ENCODE measurements at places on chromosomes 3 and 15. TPM values are rescaled to one million over a fixed set of nuclear protein-coding genes. Genes with fewer than 3 reads are reported as not detected.

ZBED2 gene
- total RNA-seq, result not detected

FAM107A gene
- total RNA-seq, result not detected

MDFIC2 gene
- not detected for total RNA-seq

GRCh38 chr3:35633332-35634124 lies 5.8 kb upstream of the ARPP21 start:
- DNase-seq, result no peak

NPAP1 gene
- total RNA-seq, result not detected

KIF7 gene
- total RNA-seq, result 18.2 TPM

DNA sequence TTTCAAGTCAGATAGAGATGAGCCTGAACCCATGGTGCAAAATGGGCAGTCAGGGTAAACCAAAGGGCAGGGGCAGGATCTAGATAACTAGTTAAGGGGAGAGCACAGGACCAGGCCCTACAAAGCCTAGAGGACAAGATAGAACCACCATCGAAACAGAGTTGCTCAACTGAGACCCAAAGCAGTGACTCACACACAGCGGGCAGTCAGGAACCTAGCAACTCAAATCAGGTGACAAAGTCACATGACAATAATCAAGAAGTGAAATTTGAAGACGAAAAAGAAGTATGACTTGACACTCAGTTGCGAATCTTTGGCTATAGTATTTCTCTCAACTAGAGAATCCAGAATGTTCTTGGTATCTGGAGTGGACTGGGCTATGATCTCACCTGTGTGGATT lies 136.0 kb upstream of the PTPRG start:
- DNase-seq, result no peak

GRCh38 chr3:28476194-28476593 lies 127.6 kb upstream of the AZI2 start:
- DNase-seq, result no peak

DNA sequence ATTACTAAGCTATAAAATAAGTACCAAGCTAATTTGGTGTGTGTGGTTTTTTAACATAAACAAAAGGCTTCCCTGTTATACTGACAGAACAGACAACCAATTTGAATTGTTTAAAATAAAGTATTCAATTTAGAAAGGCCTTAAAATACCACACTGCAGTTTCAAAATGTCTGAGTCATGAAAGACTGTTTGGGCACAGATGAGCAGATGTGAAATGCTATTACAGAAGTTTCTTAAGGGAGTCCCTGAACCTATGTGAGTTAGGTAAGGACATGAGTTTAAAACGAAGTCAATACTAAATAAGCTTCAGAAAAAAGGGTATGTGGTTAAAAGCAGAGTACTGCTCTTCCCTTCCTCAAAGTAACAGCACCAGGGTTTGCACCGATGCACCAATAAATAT lies 69.7 kb upstream of the SETMAR start:
- DNase-seq, result no peak

CELF6 gene
- total RNA-seq, result 0.65 TPM

DNA sequence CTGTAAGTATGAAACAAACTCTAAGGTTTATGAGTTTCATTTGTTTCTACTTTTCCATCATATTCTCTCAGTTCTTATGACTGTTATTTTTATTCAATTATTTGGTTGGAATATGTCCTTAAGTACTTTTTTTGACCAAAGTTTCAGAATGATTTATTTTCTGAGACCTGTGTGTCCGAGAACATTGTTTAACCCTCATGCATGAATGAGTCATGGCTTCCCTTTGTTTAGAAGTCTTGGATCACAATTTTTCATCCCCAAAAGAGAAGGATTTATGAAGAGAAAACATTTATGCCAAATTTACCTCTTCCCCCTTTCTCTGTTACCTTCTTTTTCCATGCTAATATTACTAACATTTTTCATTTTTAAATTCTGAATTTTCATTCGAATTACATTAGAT lies 518.0 kb upstream of the NR2F2 start:
- DNase-seq, result no peak

GRCh38 chr15:84983294-84983693 lies 1.6 kb downstream of the PDE8A start:
- DNase-seq, result no peak

- peak; percentile 95 for DNase-seq
Observed at GRCh38 chr3:8629151-8630021, 15.2 kb downstream of the SSUH2 start.

CFAP92 gene
- total RNA-seq, result not detected

DNA sequence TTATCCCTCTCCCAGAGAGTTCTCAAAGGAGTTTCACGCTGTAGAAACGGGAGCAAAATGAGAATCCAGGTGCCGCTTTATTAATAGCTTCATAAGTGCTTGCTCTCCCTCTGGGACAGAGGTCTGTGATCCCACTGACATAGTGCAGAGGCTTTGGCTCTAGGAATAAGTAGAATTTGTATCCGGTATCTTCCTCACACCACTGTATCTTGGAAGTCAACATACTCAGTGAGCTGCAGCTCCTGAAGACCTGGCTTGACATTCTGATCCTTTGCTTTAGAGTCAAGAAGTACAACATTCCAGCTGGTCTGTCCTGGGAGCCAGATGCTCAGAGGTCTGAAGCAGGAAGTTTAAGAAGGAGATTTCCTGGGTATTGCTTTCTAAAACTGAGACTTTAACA lies 323.0 kb downstream of the LPP start:
- DNase-seq, result no peak

- DNase-seq, result no peak
Observed at GRCh38 chr3:20326541-20326940, 140.5 kb upstream of the SGO1 start.

FANCI gene
- 14.9 TPM for total RNA-seq

ATP10A gene
- total RNA-seq, result 71.9 TPM

- DNase-seq, result no peak
Observed at GRCh38 chr3:63986146-63986545, 37.1 kb downstream of the PSMD6 start.

DNA sequence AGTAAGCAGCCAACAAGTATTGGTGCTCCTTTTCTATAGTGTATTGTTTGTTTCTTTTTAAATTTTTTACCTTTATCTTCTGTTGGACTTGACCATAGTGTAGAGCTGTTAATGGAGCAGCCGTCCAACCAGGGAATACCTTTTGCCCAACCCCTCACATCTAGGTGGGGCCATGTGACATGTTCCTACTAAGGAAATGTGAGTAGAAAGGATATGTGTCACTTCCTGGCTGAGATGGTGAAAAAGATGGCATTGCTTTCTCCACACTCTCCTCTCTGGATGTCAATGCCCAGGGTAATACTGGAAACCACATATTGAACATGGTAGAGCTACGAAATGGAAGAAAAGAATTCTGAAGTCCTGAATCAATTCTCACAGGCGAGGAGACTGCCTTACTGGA lies 218.8 kb downstream of the TBL1XR1 start:
- no peak for DNase-seq

- no peak for DNase-seq
Observed at GRCh38 chr3:138257986-138258385, 70.9 kb downstream of the ARMC8 start.

DNA sequence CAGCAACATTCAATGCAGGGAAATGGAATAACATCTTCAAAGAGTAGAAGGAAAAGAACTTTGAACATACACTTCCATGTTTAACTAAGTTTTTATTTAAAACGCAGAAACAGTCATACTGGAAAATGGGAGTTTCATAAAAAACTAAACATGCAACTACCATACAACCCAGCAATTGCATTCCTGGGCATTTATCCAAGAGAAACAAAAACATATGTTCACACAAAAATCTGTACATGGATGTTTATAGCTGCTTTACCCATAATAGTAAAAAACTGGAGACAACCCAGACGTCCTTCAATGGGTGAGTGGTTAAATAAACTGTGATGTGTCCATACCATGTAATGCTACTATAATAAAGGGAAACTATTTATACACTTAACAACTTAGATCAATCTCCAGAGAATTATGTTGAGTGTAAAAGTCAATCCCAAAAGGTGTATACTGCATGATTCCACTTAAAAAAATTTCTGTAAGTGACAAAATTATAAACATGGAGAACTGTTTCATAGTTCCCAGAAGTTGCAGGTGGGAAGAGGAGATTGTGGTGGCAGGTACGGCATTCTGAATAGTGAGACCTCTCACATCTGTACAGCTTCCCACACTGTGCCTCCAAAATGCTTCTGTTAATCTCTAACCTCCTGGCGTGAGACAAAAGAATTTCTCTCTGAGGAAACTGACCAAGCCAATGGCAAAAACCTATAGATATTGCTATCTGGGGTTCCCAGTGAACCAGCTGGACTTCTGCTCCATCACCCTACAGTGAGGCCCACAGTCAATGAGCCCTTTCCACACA lies 23.1 kb downstream of the ISG20 start:
- DNase-seq, result no peak

CCK gene
- not detected for total RNA-seq

GRCh38 chr3:45546126-45546620 lies 48.4 kb upstream of the LIMD1 start:
- no peak for DNase-seq

DNA sequence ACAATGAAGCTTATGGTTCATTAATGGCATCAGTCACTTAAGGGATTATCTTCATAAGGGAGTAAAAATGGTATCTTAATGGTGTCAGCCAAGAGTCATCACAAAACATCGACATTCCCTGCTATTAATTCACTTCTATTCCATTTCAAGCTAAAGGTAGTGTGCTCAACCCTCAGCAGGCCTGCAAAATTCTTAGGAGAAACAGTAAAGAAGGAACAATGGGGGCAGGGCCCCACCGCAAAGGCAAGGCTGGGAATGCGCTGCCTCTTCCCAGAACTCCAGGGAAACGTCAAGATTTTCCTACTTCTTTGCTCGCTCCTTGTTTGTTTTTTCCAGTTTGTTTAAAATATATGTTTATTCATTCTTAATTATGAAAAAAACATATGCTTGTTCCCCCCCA lies 187.3 kb upstream of the TSC22D2 start:
- DNase-seq, result no peak

DNA sequence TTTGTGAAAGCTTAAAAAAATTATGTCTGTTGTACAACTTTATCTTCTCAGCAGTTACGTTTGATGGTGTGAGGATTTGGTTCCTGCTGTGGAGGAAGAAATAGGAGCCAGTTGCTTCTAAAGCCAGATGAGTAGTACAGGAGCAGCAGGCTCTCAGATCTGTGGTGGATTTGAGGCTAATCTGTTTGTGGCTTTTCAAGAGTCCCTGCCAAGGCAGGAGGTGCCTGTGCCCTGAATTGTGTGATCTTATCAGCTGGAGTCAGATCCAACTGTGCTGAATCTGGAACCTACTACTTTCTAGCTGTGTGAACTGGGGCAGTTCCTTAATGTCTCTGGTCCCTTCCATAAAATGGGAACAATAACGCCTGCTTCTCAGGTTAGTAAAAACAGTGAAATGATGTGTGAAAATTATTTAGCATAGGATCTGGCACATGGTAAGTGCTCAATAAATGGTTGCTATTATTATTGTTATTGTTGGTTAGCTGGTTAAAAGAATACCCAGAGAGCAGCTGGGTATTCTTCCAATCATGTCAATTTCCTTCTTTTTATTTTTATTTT lies 7.7 kb downstream of the CLDN11 start:
- DNase-seq, result no peak

GRCh38 chr3:175668300-175668699 lies 809.2 kb downstream of the NAALADL2 start:
- DNase-seq, result no peak

DNA sequence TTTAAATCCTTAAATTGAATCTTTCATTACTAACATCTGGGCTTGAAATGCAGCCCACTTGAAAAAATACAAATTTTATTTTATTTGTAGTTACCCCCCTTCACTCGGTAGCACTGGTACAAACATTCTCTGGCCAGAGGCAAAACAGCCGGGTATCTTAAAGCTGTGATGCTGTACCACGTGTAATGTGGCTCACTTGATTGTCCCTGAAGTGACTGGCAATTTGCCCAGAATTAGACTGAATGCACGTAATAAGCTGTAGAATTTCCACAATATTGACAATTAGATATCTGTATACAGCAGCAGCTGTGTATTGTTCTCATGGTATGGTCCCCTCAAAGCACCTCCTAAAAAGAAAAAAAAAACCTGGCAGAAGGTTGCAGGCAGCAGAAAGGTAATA lies 192.8 kb upstream of the TBC1D5 start:
- DNase-seq, result no peak

DNA sequence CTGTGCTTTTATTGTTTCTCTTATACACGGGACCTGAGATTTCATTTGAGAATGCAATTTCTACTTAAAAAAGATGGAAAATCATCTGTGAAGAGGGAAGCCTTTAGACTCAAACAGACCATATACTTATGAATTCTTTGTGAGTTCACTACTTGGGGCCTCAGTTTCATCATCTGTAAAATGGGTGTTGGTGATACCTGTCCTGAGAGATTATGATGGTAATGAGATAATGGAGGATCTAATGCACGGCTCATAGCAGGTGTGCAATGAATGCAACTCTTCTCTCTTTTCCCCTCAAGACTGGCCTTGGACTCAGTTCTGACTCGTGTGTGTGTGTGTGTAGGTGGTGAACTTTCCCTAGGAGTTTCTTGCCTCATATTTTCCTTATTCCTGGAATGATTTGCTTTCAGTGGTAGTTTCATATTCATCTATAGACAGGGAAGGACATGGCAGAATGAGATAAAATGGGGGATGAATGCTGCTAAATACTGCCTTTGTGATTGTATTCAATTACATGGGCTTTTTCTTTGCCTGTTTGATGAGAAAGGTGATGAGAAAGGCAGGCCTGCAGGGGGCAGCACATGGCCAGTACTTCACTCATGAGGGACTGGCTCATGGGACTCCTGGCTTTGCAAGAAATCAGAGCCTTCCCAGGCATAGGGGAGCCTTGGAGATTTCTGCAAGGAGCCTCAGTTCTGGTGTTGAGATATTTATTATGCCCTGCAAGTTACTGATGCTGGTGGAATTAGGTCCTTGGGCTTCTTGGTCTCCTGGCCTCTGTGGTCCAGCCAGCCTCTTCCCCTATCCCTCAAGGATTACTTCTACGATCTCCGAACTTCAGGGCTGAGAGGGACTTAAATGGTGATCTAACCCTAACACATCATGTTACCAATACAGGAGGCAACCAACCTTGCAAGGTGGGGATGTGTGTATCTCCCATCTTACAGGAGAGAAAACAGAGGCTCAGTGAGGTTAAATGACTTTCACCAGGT lies 70.7 kb downstream of the RPLP1 start:
- DNase-seq, result peak; percentile 90

FSIP1 gene
- 0.54 TPM for total RNA-seq
